ENCODE measurements at places on chromosomes 11 and 22.

DNA sequence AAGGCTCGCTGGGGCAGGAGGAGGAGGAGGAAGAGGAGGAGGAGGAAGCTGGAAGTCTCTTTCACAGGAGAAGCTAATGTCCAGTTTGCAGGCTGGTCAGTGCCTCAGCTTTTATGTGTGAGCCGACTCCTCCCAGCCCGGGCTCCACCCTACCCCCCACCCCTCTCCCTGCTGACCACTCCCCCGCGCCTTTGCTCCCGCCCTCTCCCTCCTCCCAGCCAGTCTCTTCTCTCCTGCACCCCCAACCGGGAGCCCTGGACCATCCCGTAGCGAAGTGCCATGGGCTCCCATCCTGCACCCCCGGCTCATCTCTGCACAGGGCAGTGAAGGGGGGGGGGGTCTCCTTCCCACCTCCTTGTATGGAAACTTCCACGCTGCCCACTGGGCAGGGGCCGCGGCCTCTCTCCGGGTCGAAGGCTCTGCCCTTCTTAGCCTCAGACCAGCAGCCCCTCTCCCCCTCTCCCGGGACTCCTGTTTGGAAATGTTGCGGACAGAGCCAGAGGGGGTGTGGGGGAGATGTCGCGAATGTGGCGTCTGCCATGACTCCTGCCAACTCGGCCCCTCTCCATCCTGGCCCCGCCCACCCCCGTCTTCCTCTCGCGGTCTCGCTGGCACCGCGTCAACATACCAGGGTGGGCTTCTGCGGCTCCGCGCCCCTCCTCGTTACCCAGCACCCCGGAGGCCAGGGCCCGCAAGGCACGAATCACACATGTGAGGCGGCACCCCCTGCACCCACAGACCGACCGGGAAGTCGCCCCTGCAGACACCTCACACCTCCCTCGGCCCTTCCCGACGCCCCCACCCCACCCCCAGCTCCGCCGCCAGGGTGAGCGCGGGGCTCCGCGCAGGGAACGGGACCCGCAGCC lies 1.8 kb downstream of the IGF2 start:
- no peak for DNase-seq

- no peak for DNase-seq
Observed at GRCh38 chr11:126352934-126353801, 2.3 kb upstream of the ST3GAL4 start.

DNA sequence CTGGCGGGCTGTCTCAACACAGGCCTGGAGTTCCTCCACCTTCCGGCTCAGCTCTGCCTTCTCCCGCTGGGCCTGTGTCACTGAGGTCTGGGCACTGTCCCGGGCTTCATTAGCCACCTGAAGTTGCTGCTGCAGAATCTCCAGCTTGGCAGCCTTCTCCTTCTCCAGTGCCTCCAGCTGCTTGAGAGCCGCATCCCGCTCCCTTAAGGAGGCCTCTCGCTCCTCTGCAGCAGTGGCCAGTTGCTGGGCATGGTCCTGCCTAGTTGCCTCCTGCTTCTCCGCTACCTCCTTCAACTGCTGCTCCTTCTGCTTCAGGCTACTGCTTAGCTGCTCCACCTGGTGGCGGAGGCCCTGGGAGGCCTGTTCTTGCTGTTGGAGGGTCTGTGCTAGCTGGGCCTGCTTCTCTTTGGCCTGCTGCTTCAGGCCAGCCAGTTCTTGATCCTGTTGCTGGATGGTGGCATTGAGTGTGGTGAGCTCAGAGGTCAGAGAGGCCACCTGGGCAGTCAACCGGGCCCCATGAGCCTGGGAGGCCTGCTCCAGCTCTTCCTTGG lies 16.9 kb downstream of the IL18BP start:
- DNase-seq = no peak

- DNase-seq = no peak
Observed at GRCh38 chr22:40414311-40414710, 43.9 kb downstream of the SGSM3 start.

- DNase-seq = no peak
Observed at GRCh38 chr11:30424844-30425243, 101.9 kb downstream of the ARL14EP start.

DNA sequence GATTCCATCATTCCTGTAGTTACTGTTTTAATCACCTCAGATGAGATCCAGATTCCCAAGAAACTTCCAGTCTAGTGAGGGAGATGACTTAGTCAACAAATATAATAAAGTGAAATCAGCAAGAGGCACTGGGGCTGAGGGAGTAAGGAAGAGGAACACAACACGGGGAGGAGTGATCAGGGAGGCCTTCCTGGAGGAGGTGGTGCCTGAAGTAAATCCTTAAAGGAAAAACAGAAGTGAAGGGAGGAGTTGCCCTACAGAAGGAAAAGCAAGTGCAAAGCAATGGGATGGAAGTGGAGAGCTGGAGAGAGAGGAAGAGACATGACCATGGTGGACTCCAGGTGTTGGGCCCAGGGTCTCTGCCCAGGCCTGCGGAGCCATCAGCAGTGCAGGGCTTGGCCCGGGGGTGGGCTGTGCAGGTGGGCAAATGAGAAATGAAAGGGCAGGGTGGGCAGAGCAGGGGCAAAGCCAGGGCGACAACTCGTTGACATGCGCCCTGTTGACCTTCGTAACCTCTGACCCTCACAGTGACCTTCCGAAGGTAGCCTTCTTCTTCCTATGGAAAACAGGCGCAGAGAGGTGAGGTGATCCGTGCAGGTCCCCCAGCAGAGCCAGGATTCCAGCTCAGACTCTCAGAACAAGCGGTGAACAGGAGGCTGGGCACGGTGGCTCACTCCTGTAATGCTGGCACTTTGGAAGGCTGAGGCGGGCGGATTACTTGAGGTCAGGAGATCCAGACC lies 12.1 kb upstream of the PPARA start:
- no peak for DNase-seq

- DNase-seq = no peak
Observed at GRCh38 chr11:116190861-116191260, 581.9 kb downstream of the BUD13 start.

DNA sequence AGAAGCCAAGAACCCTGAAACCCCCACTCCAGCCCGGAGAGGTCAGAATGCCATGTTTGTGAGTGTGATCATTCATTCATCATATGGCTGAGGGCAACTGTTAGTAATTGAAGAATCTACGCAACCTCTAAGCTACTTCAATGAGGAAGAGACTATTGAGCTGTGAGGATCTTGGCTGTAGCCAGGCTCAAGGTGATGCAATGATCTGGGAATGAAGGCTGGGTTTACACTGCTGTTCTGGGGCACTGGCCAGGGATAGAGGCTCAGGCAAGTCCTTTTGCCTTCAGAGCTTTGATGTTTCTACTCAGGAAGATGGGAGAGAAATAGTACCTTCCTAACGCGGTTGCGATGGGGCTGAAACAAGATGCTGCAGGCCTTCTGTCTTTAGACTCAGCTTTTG lies 12.9 kb downstream of the CRYBB2 start:
- DNase-seq = no peak

DNA sequence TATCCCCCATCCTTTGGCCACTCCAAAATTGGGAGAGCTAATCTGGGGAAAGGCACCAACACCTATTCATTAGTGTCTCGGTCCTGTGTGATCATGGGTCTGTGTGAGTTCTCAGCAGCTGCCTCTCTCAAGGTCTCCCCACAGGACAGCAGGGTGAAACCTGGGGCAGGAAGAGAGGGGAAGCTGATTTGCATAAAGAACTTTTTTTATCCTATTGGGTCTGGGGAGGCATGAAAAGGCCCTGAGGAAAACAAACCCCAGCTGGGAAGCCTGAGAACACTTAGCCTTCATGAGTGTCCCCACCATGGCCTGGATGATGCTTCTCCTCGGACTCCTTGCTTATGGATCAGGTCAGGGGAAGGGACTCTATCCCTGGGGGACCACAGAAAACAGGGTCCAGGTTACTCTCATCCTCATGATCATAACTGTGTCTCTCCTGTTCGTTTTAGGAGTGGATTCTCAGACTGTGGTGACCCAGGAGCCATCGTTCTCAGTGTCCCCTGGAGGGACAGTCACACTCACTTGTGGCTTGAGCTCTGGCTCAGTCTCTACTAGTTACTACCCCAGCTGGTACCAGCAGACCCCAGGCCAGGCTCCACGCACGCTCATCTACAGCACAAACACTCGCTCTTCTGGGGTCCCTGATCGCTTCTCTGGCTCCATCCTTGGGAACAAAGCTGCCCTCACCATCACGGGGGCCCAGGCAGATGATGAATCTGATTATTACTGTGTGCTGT lies 116.0 kb upstream of the TOP3B start:
- no peak for DNase-seq

- DNase-seq = no peak
Observed at GRCh38 chr11:396948-397548, 3.0 kb downstream of the PKP3 start.

DNA sequence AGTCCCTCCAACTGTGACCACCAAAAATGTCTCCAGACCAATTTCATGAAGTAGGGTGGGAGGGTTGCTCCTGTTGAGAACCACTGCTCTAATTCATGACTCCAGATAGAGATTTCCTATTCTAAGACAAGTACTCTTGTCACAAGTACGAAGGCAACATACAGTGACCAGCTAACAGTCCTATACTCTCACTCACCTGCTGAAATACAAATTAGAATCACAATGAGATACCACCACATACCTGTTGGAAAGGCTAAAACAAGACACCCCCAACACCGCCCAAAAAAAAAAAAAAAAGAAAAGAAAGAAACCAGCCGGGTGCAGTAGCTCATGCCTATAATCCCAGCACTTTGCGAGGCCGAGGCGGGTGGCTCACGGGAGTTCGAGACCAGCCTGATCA lies 310.5 kb downstream of the SWAP70 start:
- DNase-seq = no peak

GRCh38 chr22:36136475-36136874 lies 24.1 kb downstream of the APOL3 start:
- DNase-seq = no peak

- no peak for DNase-seq
Observed at GRCh38 chr11:111331711-111332479, 33.5 kb downstream of the POU2AF3 start.

DNA sequence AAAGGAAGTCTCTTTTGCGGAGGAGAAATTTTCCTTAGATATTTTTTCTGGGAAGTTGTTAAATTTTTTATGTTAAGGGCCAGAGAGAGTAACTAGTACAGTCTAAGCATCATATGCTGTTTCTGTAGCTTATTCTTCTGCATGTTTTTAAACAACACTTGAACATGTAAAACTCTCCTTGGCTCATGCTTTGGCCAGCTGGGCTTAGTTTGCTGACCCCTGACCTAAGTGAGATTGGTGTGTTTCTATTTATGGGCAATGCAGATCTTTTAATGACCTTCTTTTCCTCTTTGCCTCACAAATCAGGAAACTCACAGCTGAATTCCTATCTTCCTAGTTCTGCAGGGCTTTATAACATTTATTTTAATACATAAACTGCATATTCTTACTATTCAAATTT lies 942.5 kb downstream of the OPCML start:
- DNase-seq = no peak

DNA sequence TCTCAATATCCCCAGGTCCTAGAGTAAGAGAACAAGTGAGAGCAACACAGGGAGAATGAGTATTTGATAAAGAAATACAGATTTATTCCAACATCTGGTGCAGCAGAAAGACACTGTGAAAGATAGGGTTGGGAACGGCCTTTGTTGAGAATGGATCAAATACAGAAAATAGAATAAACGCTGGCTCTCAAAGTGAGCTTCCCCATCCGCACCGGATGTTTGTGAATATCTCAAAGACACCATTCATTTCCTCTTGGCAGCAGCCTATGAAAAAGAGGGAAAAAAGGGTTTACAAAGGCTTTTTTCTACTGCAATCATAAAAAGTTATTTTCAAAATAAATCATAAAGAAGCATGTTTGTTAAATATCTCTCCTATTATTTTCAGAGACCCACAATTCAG lies 279.3 kb downstream of the CASP12 start:
- DNase-seq = no peak

- no peak for DNase-seq
Observed at GRCh38 chr11:24198481-24198880, 298.4 kb upstream of the LUZP2 start.

- no peak for DNase-seq
Observed at GRCh38 chr11:83511646-83512045, 225.5 kb upstream of the CCDC90B start.

- no peak for DNase-seq
Observed at GRCh38 chr22:27150544-27150941, 493.2 kb downstream of the MIAT start.

GRCh38 chr11:86396396-86396795 lies 21.7 kb downstream of the CCDC81 start:
- DNase-seq = no peak

GRCh38 chr11:121210445-121211080 lies 82.0 kb upstream of the SC5D start:
- DNase-seq = no peak

GRCh38 chr11:69066122-69067112 lies 17.7 kb downstream of the TPCN2 start:
- DNase-seq = no peak

GRCh38 chr11:32752001-32752400 lies 42.5 kb downstream of the CCDC73 start:
- DNase-seq = no peak

DNA sequence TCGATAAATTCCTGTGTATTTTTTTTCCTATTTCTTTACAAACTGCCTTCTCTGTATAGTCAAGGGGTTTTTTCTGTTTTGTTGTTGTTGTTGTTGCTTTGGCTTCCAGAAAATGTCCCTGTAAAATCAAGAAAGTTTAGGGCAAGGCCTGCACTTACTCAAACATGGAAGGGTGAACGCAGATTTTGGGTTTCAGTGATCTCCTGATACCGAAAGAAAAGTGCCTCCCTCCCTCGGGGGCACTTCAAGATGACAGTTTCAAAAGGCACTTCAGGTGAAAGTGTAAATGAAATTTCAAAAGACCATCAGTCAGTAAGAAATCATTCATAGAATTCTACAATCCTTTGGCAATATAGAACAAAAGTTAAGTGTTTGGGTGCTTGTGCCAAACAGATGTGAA lies 43.4 kb upstream of the TMPRSS4 start:
- no peak for DNase-seq

DNA sequence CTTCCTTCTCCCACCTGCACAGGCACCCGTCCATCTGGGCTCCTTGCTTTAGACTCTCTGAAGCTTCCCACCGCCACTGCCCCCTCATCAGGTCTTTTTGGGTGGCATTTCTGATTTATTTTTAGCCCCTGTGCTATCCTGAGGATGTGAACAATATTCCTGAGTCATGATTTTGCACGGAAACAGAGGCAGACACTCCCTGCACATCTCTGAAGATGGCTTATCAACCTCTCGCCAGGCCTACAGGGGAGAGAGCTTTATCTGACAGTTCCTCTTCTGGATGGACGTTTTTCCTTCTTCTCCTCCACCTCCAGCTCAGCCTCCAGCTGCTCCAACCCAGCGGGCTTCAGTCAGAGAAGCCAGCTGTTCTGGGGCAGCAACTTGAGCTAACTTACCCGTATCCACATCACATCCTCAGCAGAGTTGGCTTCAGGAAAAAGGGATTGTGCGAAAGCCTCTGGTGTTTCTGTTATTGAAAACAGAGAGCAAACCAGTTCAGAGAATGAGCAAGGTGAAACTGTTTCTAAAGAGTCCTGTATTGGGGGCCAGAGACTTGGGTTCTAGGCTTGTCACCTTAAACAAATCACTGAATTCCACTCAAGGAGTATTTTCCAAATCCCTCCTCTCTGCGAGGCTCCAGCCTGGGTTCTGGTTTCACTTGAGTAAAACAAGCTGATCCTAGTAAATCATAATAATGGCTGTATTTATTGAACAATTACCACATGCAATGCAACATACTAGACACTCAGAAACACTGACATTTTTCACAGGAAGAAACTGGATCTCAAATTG lies 33.1 kb upstream of the ETS1 start:
- DNase-seq = no peak
